ENCODE measurements at places on chromosomes 16 and 17. TPM values are rescaled to one million over a fixed set of nuclear protein-coding genes. Genes with fewer than 3 reads are reported as not detected.
A peak's percentile ranks its signal among the peaks of the same experiment; 100 is the strongest.

The MT4 gene
- not detected for total RNA-seq

The AOC3 gene
- 7.6 TPM for total RNA-seq

The SLC47A2 gene
- total RNA-seq: not detected

The IL21R gene
- total RNA-seq: 0.05 TPM

The CNP gene
- total RNA-seq: 24.9 TPM

The GCGR gene
- total RNA-seq: not detected

- peak; percentile 40 for DNase-seq
These were observed 23.0 kb downstream of the METTL22 start for GRCh38 chr16:8644211-8645140.

DNA sequence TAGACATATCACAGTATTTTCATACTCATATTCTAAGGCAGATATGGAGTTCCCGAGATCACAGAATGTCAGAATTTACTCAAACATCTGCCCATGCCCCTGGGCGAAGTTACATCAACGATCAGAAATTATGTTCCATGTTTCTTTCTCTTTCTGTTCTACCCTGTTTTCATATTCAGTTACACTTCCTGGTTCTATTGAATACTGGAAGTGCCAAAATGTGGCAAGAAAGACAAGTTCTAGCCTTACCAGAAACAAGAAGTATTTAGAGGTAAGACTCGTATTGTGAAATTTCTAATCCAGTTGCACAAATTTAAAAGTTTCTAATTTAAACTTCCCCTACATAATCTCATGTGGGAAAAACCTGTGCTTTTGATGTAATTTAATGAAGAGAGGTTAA, 36.1 kb downstream of the KCNJ2 start:
- no peak for DNase-seq

GRCh38 chr17:73060721-73061120, 31.8 kb downstream of the SLC39A11 start:
- DNase-seq: no peak

DNA sequence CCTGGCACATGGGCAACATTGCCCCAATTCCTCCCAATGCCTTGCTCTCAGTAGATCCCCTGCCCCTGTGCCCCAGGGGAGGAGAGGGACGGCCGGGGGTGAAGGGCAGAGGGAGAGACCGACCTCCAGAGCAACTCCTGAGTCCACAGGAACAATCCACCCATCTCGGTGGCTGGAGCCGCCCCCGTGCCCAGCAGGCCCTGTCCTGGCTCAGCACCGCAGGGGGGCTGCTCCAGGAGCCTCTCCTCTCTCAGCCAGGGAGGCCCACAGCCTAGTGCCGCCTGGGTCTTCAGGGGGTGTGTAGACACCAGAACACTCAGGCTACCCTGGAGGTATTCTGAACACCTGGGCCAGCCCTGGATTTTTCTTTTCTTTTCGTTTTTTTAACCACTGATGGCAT, 233.7 kb upstream of the SDK2 start:
- no peak for DNase-seq

DNA sequence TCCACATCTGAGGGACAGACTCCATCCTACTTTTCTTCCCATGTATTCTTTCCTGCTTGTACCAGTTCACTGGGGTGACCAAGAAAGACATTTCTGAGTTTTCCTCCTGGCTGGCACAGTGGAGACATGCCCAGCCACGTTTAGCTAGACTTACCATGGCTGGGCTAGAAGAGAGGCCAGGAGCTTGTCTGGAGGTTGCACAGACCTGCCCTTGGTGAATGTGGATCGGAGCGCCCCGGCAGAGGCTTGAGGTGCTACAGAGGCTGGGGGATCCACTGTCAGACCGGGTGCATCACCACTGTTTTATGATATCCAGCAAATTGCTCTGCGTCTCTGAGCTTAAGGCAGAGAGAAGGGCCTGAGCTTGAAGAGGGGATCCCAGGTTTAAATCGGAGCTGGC, 3.5 kb downstream of the IL4R start:
- no peak for DNase-seq

DNA sequence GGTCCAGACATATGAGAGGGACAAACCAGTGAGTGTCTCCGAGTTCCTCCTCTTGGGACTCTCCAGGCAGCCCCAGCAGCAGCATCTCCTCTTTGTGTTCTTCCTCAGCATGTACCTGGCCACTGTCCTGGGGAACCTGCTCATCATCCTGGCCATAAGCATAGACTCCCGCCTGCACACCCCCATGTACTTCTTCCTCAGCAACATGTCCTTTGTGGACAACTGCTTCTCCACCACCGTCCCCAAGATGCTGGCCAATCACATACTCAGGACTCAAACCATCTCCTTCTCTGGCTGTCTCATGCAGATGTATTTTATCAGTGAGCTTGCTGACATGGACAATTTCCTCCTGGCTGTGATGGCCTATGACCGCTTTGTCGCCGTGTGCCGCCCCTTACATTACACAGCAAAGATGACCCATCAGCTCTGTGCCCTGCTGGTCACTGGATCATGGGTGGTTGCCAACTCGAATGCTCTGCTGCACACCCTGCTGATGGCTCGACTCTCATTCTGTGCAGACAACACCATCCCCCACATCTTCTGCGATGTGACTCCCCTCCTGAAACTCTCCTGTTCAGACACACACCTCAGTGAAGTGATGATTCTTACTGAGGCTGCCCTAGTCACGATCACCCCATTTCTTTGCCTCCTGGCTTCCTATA, 19.2 kb downstream of the ZNF200 start:
- no peak for DNase-seq

DNA sequence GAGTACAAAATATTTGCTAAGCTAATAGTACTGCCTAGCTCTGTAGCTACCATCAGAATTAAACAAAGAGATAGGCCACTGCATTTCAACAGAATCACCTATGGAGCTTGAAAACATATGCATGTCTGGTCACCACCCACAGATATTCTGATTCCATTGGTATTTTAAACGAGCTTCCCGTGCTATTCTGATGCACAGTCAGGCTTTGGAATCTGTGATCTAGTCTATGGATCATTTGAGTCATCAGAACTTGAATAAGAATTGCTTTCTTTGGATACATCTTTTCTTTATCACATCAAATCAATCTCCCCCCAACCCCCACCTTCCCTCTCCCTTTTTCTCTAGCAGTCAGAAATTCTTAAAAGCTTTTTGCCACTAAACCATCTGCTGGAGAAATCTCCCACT, 124.7 kb downstream of the NPIPB5 start:
- no peak for DNase-seq

DNA sequence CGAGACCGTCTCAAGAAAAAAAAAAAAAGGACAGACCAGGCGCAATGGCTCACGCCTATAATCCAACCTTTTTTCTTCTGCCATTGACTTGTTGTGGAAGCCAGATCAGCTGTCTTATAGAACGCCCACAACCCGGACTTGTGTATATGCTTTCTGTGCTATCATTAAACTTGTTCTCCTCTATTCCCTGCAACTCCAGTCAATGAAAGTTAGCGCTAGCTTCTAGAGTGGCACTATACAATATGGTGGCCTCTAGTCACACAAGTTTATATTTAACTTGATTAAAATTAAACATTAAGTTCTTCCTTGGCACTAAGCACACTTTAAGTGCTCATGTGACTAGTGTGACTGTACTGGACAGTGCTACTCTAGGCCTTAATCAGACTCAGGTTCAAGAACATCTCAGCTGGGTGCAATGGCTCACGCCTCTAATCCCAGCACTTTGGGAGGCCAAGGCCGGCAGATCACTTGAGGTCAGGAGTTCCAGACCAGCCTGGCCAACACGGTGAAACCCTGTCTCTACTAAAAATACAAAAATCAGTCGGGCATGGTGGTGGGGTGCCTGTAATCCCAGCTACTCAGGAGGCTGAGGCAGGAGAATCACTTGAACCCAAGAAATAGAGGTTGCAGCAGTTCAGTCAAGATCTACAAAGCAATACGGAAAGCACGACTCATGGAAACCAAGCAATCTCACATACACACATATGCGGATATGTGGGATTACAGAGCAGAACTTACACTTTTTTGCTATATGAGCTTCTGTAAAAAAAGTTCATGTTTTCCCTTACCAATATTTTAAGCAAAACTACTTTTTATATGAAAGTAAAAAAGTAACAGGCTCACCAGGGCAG, 18.8 kb upstream of the GLG1 start:
- no peak for DNase-seq

DNA sequence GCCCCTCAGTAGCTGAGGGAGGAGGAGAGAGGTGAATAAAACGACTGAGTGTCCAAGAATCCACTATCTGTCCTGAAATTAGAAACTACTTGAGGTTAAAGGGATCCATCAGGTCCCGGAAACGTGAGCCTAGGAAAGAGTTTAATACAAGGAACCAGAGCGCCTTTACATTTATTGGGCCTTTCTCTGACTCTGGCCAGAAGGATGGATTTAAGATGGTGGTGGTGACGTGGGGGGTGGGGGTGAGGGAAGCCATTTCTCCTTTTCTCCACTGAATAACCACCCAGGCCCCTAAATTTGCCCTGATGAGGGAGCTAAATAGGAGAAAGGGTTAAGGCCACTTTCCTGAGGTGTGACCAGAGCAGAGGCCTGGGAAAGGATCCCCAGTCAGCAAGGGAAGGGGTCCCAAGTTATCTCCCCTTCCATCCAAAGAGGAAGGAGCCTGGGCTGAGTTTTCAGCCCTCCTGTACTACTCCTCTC, 1.0 kb upstream of the HOXB9 start:
- no peak for DNase-seq

All from left ventricle myocardium inferior (tissue), 1 donor.